ENCODE measurements at places on chromosomes 2 and 18. TPM values are rescaled to one million over a fixed set of nuclear protein-coding genes. Genes with fewer than 3 reads are reported as not detected.

DNA sequence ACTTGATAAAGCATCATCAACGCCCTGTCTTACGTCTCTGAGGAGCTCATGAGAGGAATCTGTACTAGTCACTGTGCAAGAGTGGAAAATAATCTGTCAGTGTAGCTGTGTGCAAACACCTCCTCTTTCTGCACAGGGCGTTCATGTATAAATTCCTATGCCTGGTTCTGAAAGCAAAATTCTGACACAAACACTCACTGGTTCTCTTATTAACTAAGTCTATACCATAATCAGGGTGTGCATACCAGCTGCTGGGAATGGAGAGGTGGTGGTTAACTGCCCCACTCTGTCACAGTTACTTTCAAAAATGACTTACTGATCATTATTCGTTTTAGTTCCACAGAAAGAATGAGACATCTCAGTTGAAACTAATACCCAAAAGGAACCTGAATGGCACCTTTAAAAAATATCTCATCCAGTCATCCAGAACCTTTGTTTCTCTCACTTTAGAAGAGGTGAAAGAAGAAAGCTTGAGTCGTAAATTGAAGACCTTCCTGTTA lies 35.7 kb downstream of the STK39 start:
- no peak for DNase-seq

Gene IHH
- not detected for total RNA-seq

- no peak for DNase-seq
Observed at GRCh38 chr18:69399253-69399652, 1.4 kb upstream of the DOK6 start.

- DNase-seq: no peak
Observed at GRCh38 chr2:95349568-95350322, 52.6 kb downstream of the KCNIP3 start.

Gene BOLL
- not detected for total RNA-seq
